H1 (cell line): ENCODE measurements at places on chromosomes 12 and 14. TPM values are rescaled to one million over a fixed set of nuclear protein-coding genes. Genes with fewer than 3 reads are reported as not detected.

- H3K27me3 ChIP-seq, result no peaks in the 10 kb centered on the region
- H3K4me1 ChIP-seq, result no peaks in the 10 kb centered on the region
- no peak overlapping the region for H3K4me3 ChIP-seq
Measured at GRCh38 chr14:93079321-93079720, 36.4 kb downstream of the ITPK1 start.

GRCh38 chr12:77946541-77947061 lies 115.9 kb downstream of the NAV3 start:
- no peak overlapping the region for H3K4me3 ChIP-seq
- no peak for DNase-seq
- H3K4me1 ChIP-seq, result no peaks in the 10 kb centered on the region
- H3K27ac ChIP-seq, result no peak overlapping the region

GRCh38 chr12:24931666-24932405 lies 17.1 kb downstream of the BCAT1 start:
- DNase-seq, result no peak
- H3K4me3 ChIP-seq, result no peak overlapping the region
- H3K36me3 ChIP-seq, result peaks cover 3% of the 10 kb centered on the region; the same call in 1 of the 2 replicates
- H3K4me1 ChIP-seq, result peaks cover 4% of the 10 kb centered on the region; the same call in 1 of the 2 replicates

DNA sequence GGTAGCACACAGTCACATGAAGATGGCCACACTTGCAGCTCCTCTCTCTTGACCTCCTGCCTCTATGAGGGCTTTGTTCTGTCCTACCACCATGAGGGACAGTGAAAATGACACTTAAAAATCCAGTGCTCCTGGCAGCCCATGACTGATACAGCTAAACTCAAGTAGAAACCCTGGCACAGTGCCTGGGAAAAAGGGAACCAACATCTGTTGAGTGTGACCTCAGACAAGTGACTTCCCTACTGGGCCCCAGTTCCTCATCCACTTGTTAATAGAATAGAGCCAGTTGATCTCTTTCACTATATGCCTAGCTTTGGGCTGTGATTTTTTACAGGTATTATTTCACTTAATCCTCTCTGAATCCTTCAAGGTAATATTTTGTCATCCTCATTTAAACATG lies 4.8 kb downstream of the GUCY2C start:
- DNase-seq, result no peak
- H3K27ac ChIP-seq, result no peak overlapping the region
- H3K4me1 ChIP-seq, result no peaks in the 10 kb centered on the region
- H3K27me3 ChIP-seq, result peaks cover 3% of the 10 kb centered on the region; the same call in 1 of the 2 replicates

- no peak for DNase-seq
- no peak overlapping the region for H3K4me3 ChIP-seq
- H3K27me3 ChIP-seq, result no peaks in the 10 kb centered on the region
- H3K4me1 ChIP-seq, result no peaks in the 10 kb centered on the region
Measured at GRCh38 chr12:122851820-122852219, 16.6 kb downstream of the HIP1R start.

DNA sequence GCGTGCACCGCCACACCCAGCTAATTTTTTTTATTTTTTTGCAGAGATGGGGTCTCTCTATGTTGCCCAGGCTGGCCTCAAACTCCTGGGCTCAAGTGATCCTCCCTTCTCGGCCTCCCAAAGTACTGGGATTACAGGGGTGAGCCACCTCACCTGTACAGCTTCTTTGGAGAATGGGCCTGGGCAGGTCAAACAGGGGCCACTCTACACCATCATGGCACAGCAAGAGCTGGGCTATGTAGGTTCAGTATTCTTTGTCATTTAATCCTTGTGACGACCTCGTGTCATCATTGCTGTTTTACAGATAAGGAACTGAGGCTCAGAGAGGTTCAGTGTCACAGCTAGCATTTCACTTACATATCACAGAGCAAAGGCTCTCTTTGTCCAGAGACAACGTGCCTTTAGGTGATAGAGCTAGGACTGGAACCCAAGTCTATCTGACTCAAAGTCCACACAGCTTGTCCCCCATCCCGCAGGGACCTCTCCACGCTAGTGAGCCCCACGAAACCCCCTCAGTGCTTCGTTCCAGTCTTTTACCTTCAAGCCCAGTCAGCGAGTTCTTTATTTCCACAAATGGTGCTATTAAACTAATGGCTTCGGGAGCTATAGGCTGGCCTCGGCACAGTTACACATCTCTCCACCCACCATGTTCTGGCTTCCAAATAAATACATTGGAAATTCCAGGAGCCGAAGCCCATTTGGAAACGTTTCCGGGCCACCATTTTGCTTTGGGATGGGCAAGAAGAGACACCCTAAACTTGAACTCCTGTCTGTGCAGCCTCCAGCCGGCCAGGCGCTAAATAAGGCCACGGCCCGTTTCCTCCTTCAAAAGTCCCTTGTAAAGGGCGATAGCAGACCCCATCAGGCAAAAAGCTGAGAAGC lies 660 bp upstream of the MAP1LC3B2 start:
- DNase-seq, result no peak
- no peak overlapping the region; the same call in 1 of the 2 replicates for H3K27ac ChIP-seq
- H3K4me3 ChIP-seq, result no peak overlapping the region
- no peaks in the 10 kb centered on the region for H3K27me3 ChIP-seq
- H3K36me3 ChIP-seq, result no peaks in the 10 kb centered on the region

Gene PLEKHD1
- total RNA-seq, result 0.48 and 0.67 TPM in 2 replicates
